Calu3 (cell line): ENCODE measurements at places on chromosomes 6 and 20.
A peak's percentile ranks its signal among the peaks of the same experiment; 100 is the strongest.

DNA sequence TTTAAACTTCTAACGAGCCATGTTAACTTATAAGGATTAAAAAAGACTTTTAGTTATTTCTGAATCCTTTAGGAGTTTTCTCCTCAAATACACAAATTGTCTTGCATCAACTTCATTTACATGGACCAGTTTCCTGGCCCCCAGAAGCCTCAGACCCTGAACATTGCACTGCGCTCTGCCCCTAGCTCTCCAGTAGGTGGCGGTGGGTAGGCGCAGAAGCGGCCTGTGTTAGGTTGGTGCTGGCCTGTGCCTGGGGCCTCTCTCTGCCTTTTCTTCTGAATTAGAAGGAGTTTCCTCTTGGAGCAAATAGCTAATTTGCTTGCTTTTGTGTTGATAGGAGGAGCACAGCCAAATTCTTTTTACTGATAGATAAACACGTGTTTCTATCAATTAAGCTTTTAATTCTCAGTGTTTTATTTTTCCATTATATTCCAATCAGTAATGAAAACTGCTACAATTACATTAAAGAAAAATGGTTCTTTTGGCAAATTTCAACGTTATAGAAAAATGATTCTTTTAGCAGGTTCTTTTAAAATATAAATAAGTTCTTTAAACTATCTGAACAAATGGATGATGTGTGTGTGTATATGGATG is 44.4 kb downstream of the DTD1 start:
- DNase-seq, result peak; percentile 45

DNA sequence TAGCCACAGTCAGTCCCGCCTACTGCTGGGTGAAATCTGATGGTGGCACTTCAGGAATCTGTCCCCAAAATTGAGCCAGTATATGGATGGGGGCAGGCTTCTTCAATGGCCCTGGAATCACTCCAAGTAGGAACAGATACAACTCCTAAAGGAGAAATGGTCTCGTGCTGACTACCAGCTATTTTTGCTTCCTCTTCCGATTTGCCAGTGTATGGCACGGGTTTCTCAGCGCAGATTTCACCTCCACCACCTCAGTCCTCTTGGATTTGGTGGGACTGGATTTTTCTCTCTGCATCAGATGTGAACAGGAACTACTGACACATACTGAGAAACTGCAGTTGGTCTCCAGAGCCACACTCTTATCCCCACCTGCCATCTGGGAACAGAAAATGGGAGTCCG is 27.2 kb downstream of the PNPLA1 start:
- DNase-seq, result no peak

GRCh38 chr20:1907586-1907985 is 12.4 kb downstream of the SIRPA start:
- DNase-seq, result no peak

- no peak for DNase-seq
Observed at GRCh38 chr6:30446259-30446658, 43.0 kb upstream of the HLA-E start.

DNA sequence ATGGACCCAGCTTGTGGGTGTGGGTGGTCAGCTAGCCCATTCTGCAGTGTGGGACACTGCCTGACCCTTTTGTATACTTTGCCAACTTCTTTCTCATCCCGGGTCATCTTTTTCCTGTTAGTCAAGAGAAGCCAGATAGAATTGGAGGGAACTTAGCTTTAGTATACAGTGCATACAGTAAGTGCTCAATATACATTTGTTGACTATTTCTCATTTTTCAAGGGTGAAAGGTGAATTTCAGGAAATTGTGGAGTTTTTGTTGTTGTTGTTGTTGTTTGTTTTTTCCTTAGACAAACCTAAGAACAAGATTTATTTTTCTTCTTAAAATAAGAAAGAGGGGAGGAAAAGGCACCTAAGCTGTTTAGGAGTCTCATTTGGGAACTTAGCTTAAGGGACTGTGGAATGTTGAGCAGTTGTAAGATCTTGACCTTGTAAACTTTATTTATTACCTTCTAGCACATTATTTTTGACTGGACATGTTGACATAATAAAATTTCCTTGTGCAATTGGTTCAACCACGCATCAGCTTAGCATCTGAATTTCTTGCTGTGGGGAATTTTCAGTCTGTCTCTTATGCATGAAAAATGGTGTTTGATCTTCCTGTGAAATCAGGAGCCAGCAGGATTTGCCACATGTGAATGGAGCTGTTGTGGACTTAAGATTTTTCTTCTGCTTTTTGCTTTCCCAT is 113.6 kb downstream of the ARID1B start:
- DNase-seq, result no peak

DNA sequence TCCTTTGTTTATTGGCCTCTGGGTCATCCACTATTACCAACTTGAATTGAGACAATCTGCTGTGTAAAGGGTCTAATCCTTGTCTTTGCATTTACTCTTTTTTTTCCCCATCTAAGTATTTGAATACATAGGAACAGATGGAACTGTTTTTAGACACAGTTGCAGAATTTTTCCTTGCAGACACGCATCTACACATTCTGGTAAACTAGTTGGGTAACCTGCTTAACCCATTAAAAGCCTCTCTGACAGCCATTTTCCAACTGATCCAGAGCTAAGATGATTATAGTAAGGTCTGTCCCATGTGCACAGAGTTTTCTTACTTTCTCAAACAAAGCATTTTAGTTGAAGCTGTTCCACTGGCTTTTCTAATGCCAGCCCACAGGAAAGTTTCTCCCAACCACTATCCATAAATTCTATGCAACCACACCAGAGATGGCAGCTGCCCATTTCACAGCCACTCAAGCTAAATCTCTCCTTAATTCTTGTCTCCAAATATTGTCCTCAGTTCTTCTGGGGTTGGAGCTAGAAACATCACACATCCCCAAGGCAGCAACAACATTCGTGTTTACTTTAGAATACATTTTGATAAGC is 492.1 kb downstream of the MAFB start:
- DNase-seq, result no peak

DNA sequence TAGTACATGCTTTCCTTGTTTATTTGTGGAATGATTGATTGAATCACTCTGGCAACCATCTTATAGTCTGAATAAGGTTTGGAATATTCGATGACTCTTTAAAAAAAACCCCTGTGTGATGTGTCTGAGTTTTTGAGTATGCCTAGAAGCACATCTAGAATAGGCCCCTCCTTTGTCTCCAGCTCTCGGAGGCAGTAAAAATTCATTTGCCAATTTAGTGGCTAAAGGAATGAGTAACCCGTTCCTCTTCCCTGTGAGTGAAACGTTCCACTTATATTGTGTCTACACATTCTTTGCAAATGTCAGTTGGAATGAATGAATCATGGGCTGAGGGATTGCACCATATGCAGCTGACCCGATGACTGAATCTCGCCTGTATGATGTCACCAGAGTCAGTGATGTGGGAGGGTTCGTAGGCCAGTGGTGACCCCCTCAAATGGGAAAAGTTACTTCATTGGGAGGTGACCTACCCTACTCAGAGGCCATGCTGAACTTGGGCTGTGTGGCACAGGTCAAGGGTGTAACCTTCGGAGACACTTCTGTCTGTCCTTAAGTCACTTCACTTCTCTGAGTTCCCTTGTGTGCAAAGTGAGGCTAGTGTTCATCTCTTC is 21.6 kb downstream of the MOCS3 start:
- DNase-seq, result peak; percentile 68

- DNase-seq, result no peak
Observed at GRCh38 chr20:41245086-41245707, 72.3 kb downstream of the ZHX3 start.

- no peak for DNase-seq
Observed at GRCh38 chr6:121344539-121344938, 10.3 kb upstream of the TBC1D32 start.

- no peak for DNase-seq
Observed at GRCh38 chr20:51514249-51514648, 28.3 kb downstream of the NFATC2 start.

GRCh38 chr6:24252280-24252679 is 105.6 kb downstream of the DCDC2 start:
- DNase-seq, result no peak

DNA sequence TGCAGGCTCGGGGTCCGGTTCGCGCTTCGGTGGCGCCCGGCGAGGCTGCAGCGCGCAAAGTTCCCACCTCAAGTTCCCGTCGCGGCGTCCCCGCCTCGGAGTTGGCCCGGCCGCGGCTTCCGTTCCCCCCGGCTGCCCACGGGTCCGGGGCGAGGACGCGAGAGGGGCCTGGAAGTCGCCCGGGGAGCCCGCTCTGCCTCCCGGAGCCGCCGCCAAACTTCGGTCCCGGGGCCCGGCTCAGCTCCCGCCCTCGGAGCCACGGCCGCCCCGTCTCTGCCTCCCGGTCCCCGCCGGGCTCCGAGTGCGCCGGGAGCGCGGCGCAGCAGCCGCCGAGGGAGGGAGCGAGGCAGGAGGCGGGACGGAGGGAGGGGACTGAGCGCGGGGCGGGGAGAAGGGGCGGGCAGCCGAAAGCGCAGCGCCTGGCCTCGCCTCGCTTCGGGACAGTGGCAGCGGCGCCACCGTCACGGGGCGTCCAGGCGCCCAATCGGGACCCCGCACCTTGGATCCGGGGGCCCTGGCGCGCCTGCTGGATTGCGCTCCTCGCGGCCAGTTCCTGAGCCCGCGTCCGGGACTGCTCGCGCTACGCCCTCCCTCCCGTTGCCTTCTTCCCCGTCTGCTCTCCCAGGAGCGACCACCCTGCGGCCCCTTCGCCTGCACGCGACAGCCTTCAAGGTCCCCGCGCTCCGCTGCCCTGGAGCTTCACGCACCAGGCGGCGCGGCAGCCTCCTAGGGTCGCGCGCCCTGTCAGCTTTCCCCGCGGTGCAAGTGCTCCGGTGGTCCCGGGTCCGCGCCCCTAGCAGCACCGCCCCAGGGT is at the start of gene KCNG1:
Gene KCNG1 (minus strand): TSS at position 305 of the 814 bp plus-strand sequence. CDS start 12,769 bp downstream, outside the sequence.
- DNase-seq, result peak; percentile 91

DNA sequence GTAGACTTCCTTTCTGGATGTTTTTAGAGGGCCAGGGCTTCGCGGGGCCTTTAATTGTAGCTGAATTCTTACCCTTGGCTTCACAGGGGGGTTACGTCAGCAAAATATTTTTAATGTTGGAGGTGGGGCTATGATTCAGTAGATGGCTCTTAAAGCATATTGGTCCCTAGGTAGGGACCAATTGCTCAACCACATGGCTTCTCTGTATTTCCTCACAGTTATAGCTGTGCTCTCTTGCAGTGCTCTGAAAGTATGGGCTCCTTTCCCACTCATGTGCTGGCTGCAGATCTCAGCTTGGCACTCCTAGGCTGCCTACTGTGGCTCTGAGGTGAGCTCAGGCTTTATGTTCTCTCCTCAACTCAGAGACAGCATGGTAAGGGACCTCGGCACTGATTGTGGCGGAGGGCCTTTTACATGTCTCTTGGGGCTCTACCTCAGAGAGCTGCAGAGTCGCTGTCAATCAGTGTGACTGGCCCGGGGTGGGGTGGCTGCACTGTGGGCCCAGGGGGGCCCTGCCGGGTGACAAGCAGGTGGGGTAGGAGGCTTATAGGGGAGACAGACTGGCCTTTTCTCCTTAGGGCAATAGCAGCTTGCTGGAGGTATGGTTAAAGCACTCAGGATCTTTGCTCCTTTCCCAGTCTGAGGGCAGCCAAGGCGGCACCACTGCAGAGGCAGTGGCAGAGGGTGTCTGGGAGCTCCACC is 318.0 kb downstream of the DOK5 start:
- no peak for DNase-seq

GRCh38 chr6:79777713-79778579 is 146.8 kb downstream of the SH3BGRL2 start:
- DNase-seq, result peak; percentile 91

- DNase-seq, result no peak
Observed at GRCh38 chr20:58749979-58750378, 57.4 kb downstream of the NPEPL1 start.

DNA sequence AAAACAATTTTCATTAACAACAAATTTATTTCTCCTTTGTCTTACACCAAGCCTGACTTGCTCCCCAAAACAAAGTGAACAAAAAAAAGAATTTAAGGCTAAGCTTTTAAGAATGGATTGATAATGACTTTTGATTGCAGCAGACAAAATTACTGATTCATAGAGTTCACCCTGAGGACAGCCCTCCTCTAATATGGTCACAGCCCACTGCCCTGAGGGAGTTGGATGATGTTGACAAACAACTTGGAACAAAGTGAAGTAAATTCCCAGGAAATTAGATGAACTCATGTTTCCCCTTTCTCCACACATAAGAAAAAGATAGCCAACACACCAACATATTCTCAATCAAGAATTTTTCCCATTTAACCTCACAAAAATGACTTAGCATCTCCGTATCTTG is 7.7 kb upstream of the ISM1 start:
- no peak for DNase-seq

GRCh38 chr6:148565321-148565926 is 181.4 kb upstream of the UST start:
- DNase-seq, result no peak
